ENCODE measurements at places on chromosomes 16 and 17.

- DNase-seq: no peak
Observed at GRCh38 chr17:27817731-27818130, 17.4 kb upstream of the NOS2 start.

GRCh38 chr16:16863672-16864071, 484.7 kb downstream of the NPIPA7 start:
- no peak for DNase-seq

DNA sequence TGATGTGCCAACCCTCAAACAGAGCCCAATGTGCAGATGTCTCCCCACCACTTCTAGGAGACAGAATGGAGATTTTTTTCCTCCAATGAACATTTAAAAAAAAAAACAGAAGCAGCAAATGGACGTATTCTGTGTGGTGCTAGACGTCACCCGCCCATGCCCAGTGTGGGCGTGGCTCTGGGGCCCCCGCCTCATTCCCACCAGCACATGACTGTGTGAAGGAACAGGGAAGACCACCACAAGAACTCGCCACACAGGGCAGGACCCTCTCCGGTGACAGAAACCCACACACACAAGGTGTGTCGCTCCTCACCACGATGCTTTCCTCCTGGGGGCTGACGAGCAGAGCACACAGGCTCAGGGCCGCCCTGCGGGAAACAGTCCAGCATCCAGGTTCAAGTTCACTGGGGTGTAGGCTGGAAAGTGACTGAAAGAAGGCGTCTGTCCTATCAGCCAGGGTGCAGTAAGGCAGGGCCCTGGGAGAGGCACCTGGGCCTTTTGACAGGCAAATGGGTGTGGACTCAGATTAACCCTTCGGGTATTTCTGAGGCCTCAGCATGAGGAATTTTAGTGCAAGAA, 53.5 kb downstream of the KLHDC4 start:
- DNase-seq: no peak

- DNase-seq: no peak
Observed at GRCh38 chr17:74218436-74218835, 5.1 kb downstream of the TTYH2 start.

DNA sequence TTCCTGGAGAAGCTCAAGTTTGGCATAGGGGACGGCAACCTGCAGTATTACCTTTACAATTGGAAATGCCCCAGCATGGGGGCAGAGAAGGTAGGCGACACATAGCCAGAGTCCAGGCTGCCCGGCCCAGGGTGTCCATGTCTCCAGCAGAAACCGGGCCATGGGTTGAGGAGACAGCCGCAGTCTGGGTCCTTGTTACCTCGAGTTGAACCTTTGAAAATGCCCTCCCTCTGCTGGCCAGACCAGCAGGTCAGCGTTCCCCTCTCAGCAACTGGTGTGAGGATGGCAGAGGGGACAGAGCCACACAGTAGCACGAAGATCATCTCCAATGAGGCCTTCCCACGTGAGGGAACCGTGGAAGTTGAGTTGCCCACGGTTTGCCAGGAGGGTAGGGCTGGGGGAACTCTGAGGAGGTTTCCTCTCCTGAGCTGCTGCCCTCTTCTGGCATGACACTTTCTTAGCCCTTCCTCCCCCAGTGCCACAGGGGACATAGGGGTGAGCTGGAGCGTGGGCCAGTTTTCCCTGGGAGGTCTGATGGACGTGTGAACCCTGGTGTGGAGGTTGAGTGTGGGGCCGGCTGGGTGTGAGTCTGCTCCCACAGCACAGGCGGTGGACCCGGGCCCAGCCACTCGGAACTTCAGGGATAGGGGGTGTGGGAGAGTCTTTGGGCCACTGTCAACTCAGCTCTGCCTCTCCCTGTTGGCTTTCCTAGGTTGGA, 27.2 kb downstream of the PLCD3 start:
- no peak for DNase-seq

GRCh38 chr16:83907631-83908250, 8.8 kb downstream of the MLYCD start:
- no peak for DNase-seq

DNA sequence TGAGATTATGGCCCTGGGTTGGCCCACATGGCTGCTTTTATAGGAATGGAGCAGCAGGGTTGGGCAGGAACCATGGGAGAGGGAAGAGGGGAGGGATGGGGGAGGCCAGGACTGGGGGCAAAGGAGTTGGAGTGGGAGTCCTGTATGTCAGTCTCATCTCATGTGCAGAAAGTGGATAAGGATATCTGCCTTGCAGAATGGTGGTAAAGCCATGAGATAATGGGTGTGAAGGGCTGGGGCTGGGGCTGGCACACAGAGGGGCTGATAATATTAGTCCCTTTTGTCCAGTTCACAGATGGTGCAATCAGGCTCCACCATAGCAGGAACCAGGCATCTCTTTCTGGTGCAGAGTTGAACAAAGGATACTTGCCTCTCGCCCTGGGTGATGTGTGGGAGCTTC, 101.3 kb downstream of the MRM1 start:
- no peak for DNase-seq

- DNase-seq: no peak
Observed at GRCh38 chr17:64621772-64622171, 40.3 kb downstream of the SMURF2 start.

- DNase-seq: no peak
Observed at GRCh38 chr16:4691666-4692412, 1.5 kb upstream of the NUDT16L1 start.

DNA sequence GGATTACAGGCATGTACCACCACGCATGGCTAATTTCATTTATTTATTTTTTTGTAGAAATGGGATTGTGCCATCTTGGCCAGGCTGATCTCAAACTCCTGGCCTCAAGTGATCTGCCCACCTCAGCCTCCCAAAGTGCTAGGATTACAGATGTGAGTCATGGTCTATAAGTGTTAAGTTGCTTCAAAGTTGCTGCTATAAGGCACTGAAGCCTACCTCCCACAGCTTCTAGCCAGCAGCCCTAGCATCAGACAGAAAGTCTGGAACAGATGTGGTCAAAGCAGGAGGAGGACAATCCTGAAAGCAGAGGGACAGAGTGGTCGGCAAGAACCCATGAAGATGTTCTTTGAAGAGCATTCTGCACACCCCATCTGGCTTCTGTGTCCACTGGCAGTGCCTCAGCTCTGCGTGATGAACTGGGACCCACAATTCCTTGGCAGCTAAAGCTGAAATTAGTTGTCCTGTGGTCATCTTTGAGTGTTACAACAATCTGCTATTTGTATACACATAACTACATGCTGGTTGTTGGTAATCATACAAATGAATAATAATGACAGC, 11.2 kb downstream of the MAP3K14 start:
- no peak for DNase-seq

DNA sequence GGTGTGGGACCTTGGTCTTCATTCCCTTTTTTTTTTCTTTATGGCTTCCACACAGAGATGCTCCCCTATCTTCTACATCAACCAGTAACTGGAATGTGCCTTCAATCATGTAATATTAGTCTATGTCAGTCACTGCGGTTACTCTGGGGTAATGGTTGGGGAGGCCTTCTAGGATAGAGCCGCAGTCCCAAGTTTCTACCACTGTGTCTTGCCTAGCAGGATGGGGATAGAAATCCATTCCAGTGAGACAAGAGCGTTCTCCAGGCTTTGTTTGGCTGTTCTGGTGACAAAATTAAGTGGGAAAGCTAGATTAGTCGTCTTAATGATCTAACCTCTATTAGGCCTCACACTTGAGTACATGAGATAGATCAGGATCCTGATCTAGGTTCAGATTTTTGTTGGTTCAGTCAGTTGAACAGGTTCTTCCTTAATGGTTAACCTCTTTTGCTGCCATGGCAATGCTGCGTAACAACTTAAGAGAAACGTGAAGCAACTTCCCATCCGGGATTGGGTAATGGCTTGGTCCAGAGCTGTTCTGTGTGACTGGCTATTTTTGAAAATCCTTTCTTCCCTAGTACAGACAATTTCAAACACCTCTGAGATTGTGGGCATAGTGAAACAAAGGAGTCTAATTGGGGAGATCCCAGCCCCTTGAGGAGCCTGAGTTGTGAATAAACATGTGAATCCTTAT, 8.7 kb downstream of the MSL1 start:
- no peak for DNase-seq

- no peak for DNase-seq
Observed at GRCh38 chr17:34095106-34095505, 160.0 kb upstream of the CCL2 start.

- no peak for DNase-seq
Observed at GRCh38 chr16:7097518-7097917, 235.1 kb upstream of the RBFOX1 start.

DNA sequence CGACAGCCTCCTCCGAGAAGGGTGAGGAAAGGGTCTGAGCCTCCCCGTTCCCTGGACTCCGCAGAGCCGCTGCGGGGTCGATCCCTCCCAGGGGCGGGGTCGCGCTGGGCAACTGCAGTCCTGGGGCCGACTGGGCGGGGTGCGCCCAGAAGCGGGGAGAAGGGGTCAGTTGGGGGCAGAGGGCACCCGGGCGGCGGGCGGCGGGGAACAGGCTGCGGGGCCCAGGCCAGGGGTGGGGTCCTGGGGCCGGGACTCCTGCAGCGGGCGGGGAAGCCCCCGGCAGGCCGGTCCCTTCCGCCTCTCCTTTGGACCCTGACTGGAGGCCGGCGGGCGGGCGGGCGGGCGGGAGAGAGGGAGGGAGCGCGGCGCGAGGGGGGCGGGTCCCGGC, 352 bp downstream of the GGNBP2 start:
- no peak for DNase-seq

Measured in activated CD4-positive, alpha-beta T cell treated with anti-CD3 and anti-CD28 coated beads, Interleukin-2, amount 50 U/mL, for 1 hour (primary cell).